ENCODE measurements at places on chromosomes 4 and X.

DNA sequence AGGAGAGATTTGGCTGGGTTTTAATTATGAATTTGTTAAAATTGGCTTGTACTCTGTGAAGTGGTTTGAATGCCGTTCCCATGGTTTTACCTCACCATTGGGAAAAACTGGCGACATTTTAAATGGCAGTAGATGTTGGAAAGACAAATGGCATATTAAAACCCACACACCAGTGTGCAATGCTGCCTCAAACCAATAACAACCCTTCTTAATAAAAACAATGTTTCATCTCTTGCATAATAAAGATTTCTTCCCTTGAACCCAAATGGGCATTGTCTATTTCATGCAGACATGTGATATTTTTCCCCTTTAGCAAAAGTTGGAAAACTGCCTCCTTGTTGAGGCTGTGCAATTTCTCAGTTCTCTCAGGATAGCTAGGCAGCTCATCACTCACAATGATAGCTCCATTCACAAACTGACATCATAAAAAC, 33.7 kb downstream of the GABRB1 start:
- no peaks in the 10 kb centered on the region for H3K4me1 ChIP-seq
- no peak overlapping the region for H3K27ac ChIP-seq
- H3K27me3 ChIP-seq, result no peaks in the 10 kb centered on the region
- no peak for DNase-seq

DNA sequence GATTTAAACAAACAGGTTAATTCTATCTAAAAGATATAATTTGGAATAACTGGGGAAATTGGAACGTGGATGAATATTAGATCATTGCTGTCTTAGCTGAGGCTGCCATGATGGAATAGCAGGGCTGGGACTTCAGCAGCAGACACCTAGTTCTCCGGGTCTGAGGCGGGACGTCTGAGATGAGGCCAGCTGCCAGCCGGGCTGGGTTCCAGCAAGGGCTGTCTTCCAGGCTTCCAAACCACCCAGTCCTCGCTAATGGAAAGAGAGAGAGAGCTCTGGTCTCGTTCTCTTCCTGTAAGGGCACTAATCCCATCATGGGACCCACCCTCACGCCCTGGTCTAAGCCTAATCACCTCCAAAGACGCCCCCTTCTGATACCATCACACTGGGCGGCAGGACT, 85.7 kb downstream of the ADRA2C start:
- no peak overlapping the region for H3K4me3 ChIP-seq
- no peaks in the 10 kb centered on the region for H3K4me1 ChIP-seq
- H3K36me3 ChIP-seq, result no peaks in the 10 kb centered on the region
- no peak overlapping the region for H3K27ac ChIP-seq

DNA sequence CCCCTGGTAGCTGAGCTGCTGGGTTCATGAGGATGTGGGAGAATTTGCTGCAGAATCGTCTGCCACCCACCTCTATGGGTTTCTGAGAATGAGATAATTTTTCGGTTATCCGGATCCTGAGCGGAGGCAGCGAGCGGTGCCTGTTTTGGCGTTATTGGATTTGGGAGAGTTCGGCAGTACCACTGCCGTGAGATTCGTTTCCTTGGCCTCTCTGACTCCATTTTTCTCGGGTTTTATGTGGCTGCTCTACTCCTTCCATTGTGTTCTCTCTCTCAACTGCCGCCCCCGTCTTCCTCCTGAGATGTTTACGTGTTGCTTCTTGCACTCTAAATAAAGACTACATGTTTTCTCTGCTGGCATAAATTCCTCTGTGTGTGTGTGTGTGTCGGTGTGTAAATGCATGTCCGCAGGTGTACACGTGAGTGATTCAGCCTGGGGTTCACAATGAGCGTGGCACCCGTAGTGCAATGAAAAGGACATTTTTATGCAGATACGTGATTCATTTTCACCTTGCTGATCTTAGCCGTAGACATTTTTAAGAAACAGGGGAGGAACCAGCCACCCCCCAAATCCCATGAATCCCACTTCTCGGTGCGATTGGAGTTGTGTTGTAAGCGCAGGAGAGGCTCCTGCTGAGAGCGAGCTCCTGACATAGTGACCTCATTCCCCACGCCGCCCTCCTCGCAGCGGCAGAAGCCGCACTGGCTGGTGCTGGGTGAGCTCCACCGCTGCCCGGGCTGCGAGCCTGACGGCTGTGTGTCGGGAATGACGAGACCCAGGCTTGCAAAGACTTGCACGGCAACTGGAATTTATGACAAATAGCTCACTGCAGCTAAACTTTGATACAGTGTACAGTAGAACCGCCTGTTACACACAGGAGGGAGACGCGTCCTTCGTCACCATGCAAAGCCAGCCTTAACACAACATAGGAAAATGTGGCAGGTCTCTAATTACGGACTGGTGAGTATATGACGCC, 82.2 kb downstream of the STOX2 start:
- peak; percentile 95 for DNase-seq
- peak overlapping the region; percentile 11 for H3K4me3 ChIP-seq
- H3K27ac ChIP-seq, result peak overlapping the region; percentile 69
- H3K27me3 ChIP-seq, result no peaks in the 10 kb centered on the region

GRCh38 chrX:132034648-132035047, 11.5 kb downstream of the STK26 start:
- no peaks in the 10 kb centered on the region for H3K27me3 ChIP-seq
- no peak overlapping the region for H3K4me3 ChIP-seq
- H3K36me3 ChIP-seq, result no peaks in the 10 kb centered on the region
- no peak for DNase-seq
- H3K4me1 ChIP-seq, result no peaks in the 10 kb centered on the region

DNA sequence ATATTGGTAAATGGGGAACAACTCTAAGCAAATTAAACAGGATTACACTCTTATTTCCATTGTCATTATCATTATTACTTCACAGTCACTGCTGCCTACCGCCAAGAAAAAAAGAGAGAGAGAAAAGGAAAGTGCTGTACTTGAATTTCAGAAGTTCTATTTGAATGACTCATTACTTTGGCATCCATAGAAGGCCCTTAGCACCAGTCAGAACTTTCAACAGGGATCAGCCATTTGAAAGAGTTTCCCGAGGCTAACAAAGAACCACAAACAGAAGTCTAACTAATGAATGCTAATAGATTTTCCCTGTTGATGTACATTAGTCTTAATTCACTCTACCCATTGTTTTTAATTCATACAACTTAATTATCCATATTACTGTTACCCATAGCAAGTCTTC, 116.3 kb downstream of the SHROOM4 start:
- H3K4me3 ChIP-seq, result no peak overlapping the region
- H3K36me3 ChIP-seq, result no peaks in the 10 kb centered on the region
- no peak for DNase-seq
- no peaks in the 10 kb centered on the region for H3K27me3 ChIP-seq

- DNase-seq, result no peak
- H3K27me3 ChIP-seq, result peaks cover 2% of the 10 kb centered on the region
- no peak overlapping the region for H3K4me3 ChIP-seq
- no peaks in the 10 kb centered on the region for H3K36me3 ChIP-seq
- no peaks in the 10 kb centered on the region for H3K4me1 ChIP-seq
- no peak overlapping the region for H3K27ac ChIP-seq
Observed at GRCh38 chr4:112939901-112940300, 109.6 kb upstream of the ANK2 start.

- H3K27me3 ChIP-seq, result no peaks in the 10 kb centered on the region
- peak overlapping the region; percentile 6 for H3K27ac ChIP-seq
- no peak for DNase-seq
- no peaks in the 10 kb centered on the region for H3K36me3 ChIP-seq
- no peak overlapping the region for H3K4me3 ChIP-seq
Observed at GRCh38 chr4:151676301-151676700, 84.5 kb downstream of the GATB start.

DNA sequence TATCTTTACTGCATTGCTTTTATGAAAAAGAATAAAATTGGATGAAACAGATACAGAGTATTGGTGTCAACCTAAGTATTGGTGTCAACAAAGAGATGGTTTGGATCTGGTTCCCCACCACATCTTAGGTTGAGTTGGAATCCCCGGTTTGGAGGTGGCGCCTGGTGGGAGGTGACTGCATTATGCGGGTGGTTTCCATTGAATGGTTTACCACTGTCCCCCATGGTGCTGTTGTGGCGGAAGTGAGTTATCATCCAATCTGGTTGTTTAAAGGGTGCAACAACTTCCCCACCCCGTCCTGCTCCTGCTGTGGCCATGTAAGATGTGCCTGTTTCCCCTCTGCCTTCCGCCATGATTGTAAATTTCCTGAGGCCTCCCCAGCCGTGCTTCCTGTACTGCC, 52.8 kb upstream of the CD99 start:
- no peak overlapping the region for H3K27ac ChIP-seq
- DNase-seq, result no peak
- H3K27me3 ChIP-seq, result no peaks in the 10 kb centered on the region
- H3K36me3 ChIP-seq, result no peaks in the 10 kb centered on the region
- no peaks in the 10 kb centered on the region for H3K4me1 ChIP-seq

DNA sequence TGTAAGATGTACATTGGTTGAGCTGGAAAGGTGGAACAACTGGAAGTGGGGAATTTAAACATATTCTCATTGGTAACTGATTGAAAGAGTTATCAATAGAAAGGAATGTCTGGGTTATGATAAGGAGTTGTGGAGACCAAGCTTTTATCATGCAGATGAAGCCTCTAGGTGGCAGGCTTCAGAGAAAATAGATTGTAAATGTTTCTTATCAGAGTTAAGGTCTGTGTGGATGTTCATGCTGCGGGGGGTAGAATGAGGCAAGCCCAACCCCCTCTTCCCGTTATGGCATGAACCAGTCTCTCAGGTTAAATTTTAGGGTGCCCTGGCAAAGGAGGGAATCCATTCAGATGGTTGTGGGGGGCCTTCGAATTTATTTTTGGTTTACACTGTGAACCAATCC, 16.0 kb downstream of the ARSD start:
- no peaks in the 10 kb centered on the region for H3K4me1 ChIP-seq
- H3K27me3 ChIP-seq, result no peaks in the 10 kb centered on the region
- H3K36me3 ChIP-seq, result no peaks in the 10 kb centered on the region
- H3K27ac ChIP-seq, result no peak overlapping the region
- no peak for DNase-seq
